ENCODE measurements at places on chromosomes 4 and X.

GRCh38 chr4:106421441-106422296 is 53.1 kb upstream of the GIMD1 start:
- DNase-seq = no peak

DNA sequence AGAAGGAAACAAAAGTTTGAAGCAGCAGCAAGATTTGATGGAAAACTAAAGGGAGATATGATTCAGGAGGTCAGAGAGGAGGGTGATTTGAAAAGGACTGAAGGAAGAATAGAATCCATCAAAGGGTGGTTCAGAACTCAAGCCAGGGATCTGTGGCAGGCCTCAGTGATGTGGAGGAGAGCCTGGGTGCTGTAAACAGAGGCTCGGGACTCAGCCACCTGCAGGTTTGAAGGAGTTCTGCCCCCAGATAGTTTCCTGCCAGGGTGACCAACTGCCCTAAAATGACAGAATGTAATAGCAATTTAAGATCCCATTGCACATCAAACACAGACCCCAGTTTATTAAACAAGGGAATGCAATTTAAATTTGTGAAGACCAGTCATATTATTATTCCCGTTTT is 204.0 kb upstream of the FAT1 start:
- no peak for DNase-seq

GRCh38 chr4:83340692-83341343 is 6.2 kb upstream of the HPSE start:
- no peak for DNase-seq

DNA sequence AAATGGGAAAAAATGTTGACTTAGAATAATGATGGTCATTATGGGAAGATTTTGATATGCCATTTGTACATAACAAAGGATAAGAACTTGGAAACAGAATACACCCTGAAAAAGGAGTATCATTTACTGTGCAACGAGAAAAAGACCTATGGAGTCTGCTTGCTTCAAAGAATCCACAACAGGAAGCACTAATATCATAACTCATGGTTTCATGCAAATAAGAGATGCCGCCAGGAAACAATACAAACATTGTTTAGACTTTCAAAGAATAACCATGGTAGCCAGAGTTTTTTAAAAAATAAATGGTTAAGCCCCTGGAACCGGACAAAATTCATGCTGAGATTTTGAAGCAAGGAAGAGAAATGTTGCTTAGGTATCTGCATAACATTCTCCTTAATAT is 139.9 kb upstream of the ETNPPL start:
- DNase-seq = no peak

DNA sequence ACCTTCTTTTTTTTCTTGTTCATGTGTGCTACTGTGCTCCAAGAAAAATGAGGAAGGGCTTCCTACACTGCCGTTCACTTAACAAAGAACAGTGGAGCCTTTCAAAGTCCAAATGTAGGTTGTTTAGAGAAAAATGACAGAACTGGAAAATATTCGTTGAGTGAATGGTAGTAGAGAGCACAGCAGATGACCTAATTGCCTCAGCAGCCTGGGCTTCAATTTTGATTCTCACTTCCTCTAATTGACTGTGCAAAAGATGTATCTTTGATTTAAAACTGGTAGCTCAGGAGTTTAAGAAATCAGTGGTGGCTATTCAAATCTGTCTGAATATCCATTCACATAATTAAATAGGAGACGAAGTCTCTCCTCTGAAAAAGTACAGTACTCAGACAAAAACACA is 5.2 kb downstream of the NLGN4X start:
- DNase-seq = no peak

DNA sequence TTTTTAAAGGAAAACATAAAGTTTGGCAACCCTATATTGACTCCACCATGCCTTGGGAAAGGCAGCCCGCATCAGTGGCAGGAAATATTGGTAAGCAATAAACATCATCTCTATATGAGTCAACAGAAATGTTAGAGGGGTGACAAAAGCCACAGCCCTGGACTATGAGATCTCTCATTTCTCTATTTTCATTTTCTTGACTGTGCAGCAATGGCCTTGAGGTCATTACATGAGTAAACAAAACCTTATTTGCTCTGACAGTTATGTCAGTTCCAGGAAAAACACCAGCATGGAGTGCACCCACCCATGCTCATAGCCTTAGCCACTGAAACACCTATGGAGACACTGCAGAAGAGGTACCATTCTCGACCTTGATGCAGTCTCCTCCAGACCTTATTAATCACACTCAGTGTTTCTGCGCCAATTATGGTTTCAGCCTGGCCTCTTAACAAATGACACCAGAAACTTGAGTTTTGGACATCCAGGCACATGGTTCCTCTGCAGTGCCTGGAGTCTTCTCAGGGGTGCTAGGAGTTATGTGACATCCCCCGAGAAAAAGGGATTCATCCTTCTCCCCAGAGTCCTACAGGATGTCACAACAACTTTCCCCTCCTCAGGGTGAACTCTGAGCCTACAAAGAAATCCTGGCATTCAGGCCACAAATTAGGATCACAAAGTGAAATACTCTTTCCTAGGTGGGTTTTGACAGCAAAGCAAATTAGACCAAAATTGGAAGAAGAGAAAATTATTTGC is 16.0 kb upstream of the HPGD start:
- DNase-seq = no peak

DNA sequence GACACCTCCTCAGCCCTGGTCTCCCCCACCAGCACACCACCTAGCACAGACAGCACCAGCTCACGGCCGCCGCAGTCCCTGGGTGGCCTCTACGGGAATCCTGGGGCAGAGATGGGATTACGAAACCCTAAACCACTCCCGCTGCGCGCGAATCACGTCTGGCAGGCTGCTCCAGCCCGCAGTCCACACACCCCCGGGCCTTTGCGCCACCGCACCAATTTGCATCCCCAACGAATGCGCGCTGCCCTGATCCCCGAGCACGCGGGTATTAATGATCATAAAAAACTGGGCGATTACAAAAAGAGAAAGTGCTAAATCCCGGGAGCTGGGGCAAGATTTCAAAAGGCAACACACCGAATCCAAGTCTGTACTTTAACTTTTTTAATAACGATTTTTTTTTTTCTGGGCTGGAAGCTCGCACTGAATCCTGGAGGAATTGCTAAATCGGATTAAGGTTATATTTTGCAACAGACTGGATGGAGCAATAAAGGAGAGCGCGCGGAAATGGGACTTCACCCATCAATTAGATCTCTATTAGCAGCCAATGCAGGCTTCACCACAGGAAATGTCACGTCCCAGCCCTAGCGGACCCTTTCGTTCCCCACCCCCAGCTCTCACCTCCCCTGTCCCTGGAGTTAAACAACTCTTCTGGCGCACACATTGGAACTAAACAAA is 69.8 kb upstream of the TMEM33 start:
- no peak for DNase-seq

DNA sequence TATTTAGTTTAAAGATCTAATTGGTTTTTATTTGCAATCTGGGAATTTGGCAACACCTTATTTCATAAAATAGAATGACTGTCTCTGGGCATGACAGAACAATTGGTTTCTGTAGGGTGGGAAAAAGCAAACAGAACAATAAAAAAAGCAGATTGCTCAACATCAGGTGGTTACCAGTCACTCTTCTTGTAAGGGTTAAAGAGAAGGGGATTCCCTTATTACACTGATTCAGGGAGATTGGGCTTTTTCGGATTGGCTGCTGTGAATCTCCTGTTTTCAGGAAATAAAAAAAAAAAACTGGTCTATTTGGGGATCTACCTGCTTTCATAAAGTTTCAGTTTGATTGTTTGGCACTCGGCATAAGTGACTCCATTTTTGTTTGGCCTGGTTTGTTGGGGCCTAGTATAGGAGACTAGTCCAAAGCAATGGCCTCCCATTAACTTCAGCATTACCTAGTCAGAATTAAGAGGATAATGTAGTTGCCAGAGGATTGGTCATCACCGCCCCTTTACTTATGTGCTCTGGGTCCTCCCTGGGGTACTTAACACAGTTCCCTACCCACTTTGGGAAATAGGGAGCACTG is 380.5 kb downstream of the IDS start:
- DNase-seq = no peak

DNA sequence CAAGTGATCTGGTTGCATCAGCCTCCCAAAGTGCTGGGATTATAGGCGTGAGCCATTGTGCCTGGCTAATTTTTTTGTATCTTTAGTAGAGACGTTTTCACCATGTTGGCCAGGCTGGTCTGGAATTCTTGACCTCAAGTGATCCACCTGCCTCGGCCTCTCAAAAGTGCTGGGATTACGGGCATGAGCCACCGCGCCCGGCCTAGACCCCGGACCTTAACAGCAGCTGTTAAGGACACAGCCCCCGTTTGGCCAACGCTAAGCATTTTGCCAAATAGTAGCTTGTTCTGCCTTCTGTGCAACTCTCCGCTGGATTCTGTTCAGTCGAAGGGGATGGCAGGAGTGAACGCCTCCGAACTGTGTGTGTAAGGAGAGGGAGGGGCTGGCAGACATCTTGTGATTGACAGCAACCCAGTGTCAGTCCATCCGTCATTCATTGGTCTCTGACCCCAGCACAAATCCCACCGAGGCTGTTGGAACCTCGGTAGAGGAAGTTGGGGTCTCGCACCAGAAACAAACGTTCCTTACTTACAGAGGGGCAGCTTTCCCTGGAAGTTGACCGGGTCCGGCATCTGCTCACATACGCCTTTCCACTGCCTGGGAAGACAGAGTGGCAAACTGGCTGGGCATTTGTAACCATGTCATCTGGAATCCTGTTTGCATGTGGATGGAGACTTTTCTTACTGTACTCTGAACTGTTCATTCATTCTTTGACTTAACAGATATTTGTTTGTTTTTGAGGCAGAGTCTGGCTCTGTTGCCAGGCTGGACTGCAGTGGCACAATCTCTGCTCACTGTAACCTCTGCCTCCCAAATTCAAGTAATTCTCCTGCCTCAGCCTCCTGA is 69.4 kb downstream of the TRAPPC11 start:
- DNase-seq = no peak

DNA sequence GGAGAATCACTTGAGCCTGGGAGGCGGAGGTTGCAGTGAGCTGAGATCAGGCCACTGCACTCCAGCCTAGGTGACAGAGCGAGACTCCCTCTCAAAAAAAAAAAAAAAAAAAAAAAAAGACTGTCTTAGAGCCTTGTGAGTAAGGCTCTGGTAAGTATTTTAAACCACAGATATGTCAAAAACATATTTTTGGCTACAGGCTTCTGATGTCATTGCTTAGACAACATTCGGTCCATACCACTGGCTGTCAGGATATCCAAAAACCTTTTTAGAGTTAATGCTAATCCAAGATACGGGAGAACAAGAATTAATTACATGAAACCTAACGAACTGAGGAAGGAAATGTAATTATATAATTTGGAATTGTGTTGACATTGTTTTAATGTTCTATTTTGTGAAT is 999.5 kb upstream of the PABPC4L start:
- no peak for DNase-seq

DNA sequence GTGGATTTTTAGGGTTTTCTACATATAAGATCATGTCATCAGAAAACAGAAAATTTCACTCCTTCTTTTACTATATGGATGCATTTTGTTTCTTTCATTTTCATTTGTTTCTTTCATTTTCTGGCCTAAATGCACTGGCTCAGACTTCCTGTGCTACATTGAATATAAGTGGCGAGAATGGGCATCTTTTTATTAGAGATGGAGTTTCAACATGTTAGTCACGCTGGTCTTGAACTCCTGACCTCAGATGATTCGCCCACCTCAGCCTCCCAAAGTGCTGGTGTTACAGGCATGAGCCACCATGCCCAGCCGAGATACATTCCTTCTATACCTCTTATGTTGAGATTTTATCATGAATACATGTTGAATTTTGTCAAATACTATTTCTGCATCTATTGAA is 61.8 kb downstream of the BRWD3 start:
- no peak for DNase-seq

DNA sequence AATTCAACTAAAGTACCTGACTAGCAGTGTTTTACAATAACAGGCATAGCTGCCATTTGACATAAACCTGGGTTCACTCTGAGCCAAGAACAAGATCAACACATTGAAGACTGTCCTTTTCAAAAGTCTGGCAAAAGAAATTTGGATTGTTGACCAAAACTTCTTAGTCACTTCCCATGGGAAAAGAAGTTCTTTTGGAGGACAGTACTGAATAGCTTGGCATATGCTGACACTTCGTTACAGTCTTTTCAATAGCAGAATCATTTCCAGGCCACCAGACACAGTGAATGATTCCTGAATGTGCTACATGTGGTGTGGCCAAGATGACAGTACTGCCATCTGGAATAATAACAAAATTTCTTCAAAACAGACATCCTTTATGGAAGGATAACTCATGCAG is 560.3 kb downstream of the GRID2 start:
- DNase-seq = no peak

GRCh38 chr4:125663896-125664767 is 349.4 kb downstream of the FAT4 start:
- no peak for DNase-seq

- DNase-seq = no peak
Observed at GRCh38 chr4:85883180-85883579, 408.2 kb downstream of the ARHGAP24 start.

DNA sequence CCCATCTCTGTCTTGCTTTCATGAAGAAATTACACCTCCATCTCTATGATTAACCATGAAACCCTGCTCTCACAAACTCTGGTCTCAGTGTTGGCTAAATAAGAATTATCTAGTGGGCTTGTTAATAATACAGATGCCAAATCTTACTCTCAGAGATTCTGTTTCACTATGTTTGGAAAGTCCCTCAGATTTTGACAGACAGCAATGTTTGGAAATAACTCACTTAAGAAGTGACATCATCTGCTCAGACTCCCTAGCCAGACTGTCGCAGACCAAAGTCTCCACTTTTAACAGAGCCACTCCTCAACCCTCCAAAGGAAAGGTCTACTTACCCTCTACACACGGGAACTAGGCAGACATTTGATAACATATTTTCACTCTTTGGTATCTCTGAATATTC is 328.5 kb upstream of the FGF16 start:
- no peak for DNase-seq

GRCh38 chr4:183962419-183962818 is 57.3 kb downstream of the STOX2 start:
- no peak for DNase-seq

DNA sequence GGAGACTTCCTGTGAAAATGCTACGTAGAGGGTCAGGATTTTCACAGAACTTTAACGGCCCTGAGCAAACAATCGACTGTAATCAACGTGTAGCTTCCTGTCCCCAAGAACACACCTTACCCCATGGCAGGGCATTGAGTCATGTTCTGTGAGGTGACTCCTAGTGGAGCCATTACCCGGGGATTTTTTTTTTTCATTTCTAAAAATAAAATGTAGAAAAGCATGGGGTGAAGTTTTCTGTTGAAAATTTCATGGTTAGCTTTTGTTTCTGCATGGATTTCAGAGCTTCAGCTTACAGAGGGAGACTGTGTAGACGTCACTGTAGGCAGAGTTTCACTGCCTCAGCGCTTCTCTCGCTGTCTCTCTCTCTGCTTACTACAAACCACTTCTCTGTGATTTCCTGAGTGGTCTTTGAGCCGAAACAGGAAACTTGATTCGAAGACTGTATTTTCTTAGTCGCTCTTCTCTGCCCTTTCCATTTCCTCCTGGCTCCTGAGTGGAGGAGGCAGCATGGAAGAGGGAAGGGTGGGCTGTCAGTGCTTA is 111.7 kb downstream of the NFKB1 start:
- no peak for DNase-seq

Data from skeletal muscle cell (primary cell).